ENCODE measurements at places on chromosomes 11 and 22. TPM values are rescaled to one million over a fixed set of nuclear protein-coding genes. Genes with fewer than 3 reads are reported as not detected.

Gene RFPL3
- total RNA-seq, result not detected

Gene SCN3B
- not detected for total RNA-seq

Gene SLCO2B1
- total RNA-seq, result not detected

Gene NNMT
- total RNA-seq, result not detected

Gene DCHS1
- total RNA-seq, result 0.53 TPM

Gene HTR3B
- not detected for total RNA-seq
